ENCODE measurements at places on chromosomes 7 and 10.

DNA sequence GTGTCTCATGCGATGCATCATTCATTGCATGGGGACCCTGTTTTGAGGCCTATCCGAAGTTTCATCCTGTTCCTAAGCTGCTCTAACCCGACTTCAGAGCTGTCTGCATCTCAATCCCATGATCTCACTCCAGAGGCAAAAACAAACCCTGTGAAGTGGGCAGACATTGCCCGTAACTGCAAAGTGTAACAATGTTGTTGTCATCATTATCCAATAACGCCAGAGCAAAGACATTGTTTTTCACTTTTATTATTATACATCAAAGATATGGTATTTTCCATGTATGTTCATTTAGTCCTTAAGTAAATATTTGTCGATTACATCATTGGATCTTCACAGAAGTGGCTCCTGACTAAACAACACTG lies 246.7 kb downstream of the KLF6 start:
- no peak for DNase-seq

GRCh38 chr10:131996466-131997365 lies 15.0 kb upstream of the BNIP3 start:
- DNase-seq = no peak

DNA sequence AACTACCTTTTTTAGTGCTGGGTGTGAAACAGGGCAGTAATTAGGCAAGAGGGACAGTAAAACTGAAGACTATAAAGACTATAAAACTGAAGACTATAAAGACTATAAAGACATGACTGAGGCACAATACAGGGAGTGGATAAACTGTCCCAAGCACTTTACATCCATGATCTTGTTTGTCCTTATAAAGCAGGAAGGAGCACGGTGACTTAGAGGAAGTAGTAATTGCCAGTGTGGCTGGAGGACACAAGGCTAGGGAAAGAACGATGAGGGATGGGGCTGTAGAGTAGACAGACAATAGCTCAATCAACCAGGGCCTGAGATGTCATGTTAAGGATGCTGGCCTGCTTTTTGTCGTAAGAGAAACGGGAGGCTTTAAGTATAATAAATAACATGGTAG lies 26.0 kb downstream of the DNAJC12 start:
- no peak for DNase-seq

- DNase-seq = no peak
Measured at GRCh38 chr10:59057345-59057744, 119.1 kb upstream of the PHYHIPL start.

- DNase-seq = no peak
Measured at GRCh38 chr10:3749600-3749999, 35.4 kb downstream of the KLF6 start.

DNA sequence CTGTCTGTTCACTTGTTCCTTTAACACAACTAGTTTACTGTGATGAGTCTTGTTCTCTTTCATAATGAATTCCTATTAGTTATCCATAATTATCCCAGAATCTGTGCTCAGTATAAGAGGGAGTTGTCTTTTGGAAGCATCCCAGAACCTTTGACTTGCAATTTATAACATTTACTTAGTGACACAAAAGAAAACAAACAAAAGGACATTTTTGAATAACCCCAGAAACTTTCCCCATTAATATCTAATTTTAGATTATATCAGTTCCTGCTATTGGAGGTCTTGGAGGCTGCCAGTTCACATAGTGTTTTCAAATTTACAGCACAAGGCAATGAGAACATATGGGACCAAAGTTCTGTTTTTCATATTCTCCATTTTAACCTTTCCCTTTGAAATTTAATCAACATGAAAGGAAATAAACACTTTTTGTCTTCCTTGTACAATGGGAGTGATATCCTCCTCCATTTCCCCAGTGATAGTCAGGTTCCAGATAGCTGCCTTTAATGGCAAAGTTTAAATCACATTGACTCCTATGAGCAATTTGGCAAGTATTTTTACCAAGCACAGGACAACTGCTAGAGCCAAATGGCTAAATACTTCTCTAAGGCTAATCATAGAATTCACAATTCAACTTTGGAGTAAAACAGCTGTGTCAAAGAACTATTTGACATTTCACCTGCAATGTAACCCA lies 37.1 kb upstream of the GNAT3 start:
- DNase-seq = no peak

DNA sequence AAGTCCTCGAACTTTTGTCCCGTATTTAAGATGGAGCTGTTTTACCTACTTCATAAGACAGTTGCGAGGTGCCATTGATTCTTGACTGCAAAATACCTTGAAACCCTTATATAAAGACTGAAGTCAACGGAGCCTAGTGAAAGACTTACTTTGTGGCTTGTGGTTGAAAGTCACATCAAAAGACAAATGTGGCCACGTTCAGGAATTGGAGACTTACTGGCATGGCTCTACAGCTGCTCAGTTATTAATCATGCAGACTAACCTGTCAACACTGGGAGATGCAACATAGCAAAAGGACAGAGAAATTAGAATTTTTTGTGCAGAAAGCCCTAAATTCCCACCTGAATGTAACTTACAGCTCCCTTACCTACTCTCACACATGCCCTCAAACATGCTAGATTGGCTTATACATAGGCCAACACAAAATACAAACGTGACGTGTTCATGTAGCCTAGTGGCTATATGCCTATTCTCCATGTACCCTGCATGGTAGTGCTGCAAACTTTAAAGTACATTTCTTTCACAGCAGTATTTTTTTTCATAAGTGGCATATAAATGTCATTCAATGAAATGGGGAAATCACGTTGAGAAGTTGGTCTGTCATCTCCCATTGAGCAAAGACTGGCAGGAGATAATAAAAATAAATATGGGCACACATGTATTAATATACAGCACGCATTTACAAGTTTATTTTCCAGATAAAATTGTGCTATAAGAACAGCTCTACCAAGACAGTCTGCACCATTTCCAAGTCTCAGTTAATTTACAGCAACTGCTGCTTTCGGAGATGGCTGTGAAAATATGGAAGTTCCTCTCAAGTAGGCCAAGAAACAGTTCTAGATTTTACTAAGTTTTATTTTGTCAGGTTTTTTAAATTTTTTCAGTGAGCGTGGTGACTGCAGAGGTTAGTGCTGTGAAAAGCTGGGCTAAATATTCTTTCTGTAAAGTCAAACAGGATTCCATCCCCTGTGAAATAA lies 170.4 kb upstream of the C7orf33 start:
- no peak for DNase-seq

- no peak for DNase-seq
Measured at GRCh38 chr7:29289156-29290021, 94.8 kb downstream of the CHN2 start.

- DNase-seq = no peak
Measured at GRCh38 chr7:81299711-81300110, 380.9 kb upstream of the SEMA3C start.

DNA sequence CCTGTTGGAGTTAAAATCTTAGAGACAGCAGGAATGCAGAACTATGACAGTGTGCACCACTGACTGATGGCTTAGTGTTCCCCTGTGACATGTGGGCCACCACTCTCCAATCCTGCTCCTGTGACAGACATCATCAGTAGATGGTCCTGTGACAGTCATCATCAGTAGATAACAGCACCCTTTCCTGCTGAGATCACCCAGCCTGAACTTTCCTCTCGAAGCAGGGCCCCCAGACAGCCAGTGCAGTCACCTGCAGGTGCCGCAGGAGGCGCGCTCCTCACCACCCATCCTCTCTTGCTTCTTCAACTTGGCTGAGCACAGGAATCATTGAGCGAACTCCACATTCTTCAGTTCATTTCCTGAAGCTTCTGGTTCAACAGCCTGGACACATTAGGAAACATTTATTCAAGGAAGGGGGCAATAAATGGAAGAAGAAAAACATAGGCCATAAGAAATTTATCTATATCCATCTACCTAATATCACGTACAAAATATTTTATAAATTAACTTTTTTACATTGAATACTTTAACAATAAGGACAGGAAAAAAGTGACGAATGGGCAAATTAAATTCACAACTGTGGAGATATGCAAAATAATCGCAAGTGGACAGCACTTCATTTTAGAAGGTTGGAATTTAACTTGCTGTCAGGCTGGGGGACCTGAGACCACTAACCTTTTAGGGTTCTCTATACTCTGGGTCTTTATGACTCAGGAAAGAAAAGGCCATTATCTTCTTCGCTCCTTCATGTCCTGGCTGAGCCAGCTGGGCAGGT lies 32.0 kb upstream of the MKI67 start:
- DNase-seq = no peak

DNA sequence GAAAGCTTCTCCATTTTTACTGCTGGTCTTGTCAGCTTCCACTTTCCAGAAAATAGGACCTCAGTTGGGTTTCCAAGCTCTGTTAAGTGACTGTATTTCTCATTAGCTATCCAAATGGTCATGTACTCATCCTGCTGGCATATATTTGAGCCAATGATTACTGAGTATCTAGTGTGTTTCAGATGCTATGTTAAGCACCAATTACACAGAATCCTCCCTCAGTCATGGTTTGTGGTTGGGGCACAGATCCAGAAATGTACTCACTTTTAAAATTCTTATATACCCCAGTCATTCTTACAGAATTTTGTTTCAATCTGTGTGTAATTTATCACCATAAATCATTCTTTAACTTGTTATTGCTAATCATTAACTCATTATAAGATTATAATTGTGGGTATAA lies 362.3 kb upstream of the MTPN start:
- no peak for DNase-seq

DNA sequence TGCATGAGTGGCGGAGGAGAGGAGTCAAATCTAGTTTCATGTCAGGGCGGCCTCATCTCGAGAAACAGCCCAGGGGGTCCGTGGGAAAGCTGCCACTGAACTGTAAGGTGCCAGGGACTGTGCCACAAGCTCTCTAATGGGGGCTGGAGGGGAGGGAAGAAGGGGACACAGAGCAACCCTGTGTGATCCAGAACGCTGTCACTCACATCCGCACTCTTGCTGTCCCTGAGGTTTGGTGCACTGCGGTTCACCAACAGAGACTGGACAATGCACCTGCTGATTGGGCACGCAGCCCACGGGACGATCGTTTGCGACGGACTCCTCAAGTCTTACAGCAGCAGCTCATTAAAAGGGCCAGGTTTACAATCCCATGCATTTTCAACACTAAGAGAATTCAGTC lies 47.7 kb downstream of the AMZ1 start:
- DNase-seq = no peak

- no peak for DNase-seq
Measured at GRCh38 chr10:80196950-80197315, 8.4 kb downstream of the ANXA11 start.

GRCh38 chr10:104123397-104123796 lies 1.4 kb downstream of the SFR1 start:
- DNase-seq = no peak

- no peak for DNase-seq
Measured at GRCh38 chr7:26520483-26520882, 228.8 kb downstream of the SNX10 start.

- DNase-seq = no peak
Measured at GRCh38 chr7:116711790-116712189, 39.8 kb downstream of the MET start.

DNA sequence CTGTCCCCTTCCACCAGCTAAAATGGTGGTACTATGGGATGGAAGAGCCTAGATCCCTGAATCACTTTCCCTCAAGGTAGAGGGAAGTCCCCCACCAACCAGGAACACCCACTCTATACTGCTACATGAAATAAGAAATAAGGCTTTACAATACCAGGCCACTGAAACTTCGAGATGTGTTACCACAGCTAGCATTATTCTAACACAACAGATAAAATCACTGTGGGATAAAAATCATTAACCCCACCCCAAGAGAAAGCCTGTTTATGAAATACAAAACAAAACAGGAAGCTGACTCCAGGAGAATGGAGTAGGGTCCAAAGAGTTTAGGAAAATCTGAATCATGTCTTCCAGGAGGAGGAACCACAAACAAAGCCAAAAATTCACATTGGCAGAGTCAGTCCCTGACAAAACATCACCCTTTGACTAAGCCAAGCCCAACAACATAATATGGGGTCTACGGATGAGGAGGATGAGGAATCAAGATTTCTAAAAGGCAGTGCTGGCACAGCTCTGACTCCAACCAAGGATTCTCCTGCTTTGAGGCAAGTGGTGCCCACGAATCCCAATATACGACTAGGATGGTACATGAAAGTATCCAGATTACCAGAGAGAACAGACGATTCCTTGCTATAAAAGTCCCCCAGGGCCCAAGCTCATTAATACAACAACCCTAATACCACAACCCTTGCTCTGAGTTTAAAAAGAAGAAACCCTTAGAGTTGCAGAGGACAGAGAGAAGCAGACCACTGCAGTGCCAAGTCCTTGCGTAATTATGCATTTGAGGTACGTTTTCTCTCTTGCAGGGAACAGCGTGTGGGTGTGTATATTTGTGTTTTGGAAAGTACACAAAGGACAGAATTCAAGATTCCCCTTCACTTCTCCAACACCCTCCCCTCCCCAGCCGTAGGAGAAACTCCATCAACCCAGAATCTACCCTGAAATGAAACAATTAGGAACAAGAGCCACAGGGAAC lies 23.7 kb downstream of the XPNPEP1 start:
- no peak for DNase-seq

DNA sequence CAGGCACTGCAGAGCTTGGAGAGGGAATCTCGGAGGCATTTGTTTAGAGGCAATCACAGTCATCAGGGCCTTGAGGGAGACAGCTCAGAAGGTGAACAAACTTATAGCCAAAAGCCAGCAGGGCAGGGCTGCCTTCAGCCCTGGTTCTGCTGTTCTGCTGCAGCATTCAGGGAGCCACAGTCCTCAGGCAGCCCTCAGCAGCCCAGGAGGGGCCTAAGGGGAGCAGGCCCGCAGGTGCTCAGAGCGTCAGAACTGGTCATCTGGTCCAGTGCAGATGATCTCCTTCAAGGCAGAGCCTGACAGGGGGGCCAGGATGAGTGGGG lies 84.7 kb downstream of the ARHGAP22 start:
- no peak for DNase-seq

DNA sequence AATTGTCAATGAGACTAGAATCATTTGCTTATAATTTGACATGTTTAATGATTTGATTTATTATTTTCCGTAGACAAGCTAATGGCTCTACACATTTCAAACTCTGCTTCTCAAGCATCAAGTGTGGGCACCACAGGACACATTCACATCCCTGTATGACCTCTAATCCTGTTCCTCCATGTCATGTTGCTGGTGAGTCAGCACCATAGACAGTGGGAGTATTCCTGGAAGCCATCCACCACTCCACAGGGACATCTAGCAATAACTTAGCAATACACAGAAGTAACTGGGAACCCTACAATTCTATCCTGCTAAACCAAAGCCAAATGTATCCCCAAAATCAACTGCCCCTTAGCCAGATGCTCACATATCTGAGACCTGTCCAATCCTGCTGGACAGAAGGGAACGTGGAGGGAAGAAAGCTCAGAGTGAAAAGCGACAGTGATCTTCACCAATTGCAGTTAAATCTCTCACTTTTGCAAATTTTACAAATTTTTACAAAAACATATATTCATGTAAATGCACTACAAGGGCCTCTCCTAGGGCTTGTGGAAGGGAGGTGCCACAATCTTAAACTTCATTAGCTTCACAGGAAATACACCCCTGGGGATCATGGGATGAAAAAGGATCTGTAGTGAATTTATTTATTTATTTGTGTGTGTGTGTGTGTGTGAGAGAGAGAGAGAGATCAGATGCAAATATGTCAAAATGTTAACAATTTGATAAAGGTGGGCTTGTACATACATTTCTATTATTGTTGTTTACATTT lies 126.5 kb downstream of the GFRA1 start:
- no peak for DNase-seq

Data from HEK293T (cell line).